ENCODE measurements at places on chromosomes 4 and X.

DNA sequence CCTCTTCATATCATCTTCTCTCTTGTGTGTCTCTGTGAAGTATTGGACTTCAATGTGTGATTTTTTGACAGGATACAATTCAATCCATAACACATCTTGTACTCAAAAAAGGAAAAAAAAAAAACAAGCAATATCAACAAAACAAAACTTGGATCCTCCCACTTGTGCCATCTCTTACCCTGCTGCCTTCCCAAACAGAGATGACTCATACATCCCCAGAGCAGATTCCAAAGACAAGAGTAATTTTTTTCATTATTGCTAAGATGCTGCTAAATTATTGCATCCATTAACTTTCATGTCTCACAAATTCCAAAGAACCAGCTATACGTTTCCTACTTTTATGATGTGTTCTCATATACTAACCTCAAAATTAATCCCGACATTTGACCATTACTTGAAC, 479.2 kb downstream of the GBA3 start:
- DNase-seq: no peak

- peak; percentile 7 for DNase-seq
Measured at GRCh38 chr4:42151568-42152506, 618 bp downstream of the BEND4 start.

- no peak for DNase-seq
Measured at GRCh38 chrX:55007656-55008055, 7.5 kb downstream of the APEX2 start.

DNA sequence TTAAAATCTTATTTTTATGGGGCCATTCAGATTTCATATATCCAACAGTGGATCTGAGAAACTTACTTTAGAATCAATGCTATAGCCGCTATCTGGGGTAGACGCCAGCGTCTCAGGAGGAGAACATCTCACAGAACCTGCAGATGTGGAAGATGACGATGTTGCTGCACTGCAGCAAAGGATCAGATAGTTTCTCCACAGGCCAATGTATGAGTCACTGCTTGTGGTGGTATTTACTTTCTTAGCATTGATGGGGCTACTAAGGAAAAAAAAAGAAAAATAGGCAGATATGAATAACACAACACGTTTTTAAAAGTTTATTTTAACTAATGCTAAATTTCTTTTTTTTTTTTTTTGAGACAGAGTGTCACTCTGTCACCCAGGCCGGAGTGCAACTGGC, 85.9 kb downstream of the ZAR1 start:
- DNase-seq: no peak

DNA sequence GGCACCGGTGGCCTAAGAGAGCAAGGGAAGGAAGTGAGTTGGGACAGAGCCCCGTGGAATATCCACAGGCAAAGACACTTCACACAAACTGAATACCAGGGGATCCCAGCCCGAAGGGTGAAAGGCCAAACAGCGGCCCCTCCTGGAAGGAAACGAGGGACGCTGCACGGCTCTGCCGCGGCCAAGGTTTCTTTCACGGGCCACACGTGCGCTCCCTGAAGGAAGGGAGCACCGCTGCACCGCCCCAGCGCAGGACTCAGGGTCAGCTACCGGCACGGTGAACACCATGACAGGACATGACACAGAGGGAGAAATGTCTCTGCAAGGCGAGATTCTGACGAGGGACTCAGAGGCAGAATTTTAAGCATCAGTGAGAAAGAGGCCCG, 31.5 kb upstream of the GTPBP6 start:
- no peak for DNase-seq

- DNase-seq: no peak
Measured at GRCh38 chr4:10003666-10004065, 17.6 kb downstream of the SLC2A9 start.

DNA sequence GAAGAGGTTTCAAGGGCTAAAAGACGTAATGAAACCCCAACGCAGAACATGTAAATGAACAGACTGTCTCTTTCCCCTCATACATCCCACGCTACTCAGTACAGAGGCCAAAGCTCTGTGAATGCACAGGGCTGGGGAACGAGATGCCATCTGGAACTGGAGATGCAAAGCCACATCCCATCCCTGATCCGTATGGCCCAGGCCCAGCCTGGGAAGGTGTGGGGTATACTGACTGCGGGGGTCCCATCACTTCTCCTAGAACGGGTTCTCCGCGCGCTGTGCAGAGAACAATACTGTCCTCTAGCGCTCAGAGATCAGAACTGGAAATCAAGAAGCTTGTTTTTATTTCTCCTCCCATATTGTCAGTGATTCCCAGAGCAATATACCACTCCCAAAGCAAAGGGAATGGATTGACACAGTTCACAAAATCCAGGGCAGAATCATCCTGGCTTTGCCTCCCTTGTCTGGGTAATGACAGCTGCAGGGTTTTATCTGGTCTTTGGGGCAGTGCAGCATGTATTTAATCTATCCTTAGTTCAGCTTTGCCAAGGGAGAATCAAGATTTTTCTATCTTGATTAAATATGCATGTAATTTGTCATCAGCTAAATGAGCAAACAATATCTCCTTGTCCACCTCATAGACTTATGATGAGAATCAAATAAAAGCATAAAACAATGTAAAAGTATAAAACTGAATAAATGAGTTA, 47.3 kb upstream of the TLR3 start:
- DNase-seq: no peak
